ENCODE measurements at places on chromosomes 2 and 18. TPM values are rescaled to one million over a fixed set of nuclear protein-coding genes. Genes with fewer than 3 reads are reported as not detected.

- DNase-seq = peak; percentile 77
These were observed 249.5 kb upstream of the TANK start for GRCh38 chr2:160910681-160911080.

The LOXHD1 gene
- total RNA-seq = not detected

The EVX2 gene
- not detected for total RNA-seq

GRCh38 chr2:18403921-18404522, 156.4 kb downstream of the RDH14 start:
- no peak for DNase-seq

- DNase-seq = peak; percentile 89
These were observed 97.6 kb downstream of the NDUFA10 start for GRCh38 chr2:239927424-239927981.

The ARHGEF33 gene
- 0.30 TPM for total RNA-seq

Data from astrocyte (in vitro differentiated cells and primary cell).